Right cardiac atrium (tissue), 5 donors: ENCODE measurements at places on chromosomes 5 and 9.

DNA sequence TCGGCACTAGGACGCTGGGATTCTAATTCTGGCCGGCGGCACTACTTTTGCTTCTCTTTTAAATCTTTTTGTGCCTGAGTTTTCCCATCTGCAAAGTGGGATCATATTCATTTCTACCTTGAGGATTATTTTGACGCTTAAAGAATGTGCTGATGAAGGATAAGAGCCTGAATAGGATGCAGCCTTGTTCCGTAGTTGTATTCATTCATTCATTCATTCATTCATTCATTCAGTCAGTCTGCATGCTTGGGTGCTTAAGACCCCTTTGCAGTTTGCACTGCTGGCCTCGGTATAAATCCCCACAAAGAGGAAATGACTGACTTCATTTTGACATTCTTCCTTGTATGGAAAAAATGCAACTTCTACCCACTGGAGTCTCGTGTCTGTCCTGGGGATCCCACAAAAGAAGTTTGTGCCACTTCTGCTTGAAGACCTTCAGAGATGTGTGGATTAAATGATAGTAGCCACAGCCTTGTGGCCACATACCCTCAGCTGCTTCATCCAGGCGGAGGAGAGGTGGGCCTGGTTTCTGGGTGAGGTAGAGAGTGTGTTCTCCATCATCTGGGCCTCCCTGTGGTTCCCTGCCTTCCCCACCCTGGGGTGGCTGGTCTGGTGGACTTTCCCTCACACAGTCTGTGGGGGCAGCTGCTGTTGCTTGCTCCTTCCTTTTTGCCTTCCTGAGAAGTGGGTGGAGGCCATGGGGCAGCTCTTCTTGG lies 62.6 kb downstream of the PPARGC1B start:
- DNase-seq = no peak

GRCh38 chr5:78242001-78242400 lies 52.5 kb downstream of the AP3B1 start:
- DNase-seq = no peak

- DNase-seq = no peak
These were observed 222.5 kb downstream of the CHSY3 start for GRCh38 chr5:130126746-130127145.

- no peak for DNase-seq
These were observed 1985.9 kb downstream of the EFNA5 start for GRCh38 chr5:105684799-105685198.

GRCh38 chr5:155254399-155254798 lies 240.8 kb downstream of the KIF4B start:
- no peak for DNase-seq

- no peak for DNase-seq
These were observed 157.5 kb upstream of the HAPLN1 start for GRCh38 chr5:83877911-83878706.

GRCh38 chr9:94528886-94529285 lies 26.0 kb upstream of the PCAT7 start:
- no peak for DNase-seq

DNA sequence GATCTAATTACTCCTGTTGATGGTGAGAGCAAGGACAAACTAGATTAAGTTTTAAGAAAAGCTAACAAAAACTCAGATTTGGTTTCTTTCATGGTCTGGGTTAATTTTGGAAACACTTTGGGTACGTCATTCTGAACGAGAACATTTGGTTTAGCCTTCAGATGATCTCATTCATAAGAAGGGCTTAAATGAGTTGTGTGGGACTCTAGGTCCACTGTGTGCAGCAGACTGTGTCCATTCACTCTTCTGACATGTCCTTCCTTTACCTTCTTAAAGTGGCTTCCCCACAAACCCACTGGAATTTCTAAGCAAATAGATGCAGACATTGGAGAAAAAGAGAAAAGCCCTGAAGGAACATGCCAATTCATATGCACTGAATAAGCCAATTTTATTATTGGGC lies 96.8 kb downstream of the FBXO4 start:
- no peak for DNase-seq

GRCh38 chr9:17614903-17615302 lies 36.0 kb downstream of the SH3GL2 start:
- no peak for DNase-seq

DNA sequence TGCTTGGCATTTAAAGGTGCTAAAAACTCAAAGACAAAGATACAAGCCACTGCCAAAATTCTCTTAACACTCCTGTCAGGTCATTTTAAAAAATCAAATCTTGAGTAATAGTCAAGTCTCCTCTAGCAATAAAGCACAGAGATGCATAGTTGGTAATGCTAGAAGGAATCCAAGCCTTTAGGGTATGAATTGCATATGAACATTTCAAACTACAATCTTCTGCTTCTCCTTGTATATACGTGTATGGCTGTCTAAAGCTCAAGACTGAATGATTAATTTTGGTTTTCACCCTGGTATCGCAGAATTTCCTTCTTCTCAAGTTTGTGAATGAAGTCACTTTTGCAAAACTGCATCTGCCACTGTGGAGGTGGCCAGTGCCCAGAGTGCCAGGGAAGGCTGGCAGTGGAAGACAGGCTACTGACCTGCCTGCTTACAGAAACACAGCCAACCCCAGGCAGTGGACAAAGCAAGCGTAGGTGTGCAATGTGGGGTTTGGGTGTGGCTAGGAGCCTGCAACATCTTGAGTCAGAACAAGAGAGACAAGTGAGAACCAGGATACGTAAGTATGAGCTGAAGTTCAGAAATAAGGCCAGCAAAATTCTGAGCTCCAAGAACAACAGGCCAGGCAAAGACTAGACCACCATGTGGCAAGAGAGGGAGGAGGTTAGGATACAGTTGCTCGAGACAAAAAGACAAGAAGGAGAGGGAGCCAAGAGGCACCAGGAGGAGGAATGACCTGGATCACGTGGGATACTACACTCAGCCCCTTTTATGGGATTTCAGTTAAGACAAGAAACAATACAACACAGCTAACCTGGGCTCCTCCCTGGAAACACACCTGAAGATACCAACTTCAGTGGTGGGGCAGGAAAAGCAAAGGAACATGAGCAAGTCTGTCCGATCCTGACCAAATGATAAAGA lies 22.6 kb downstream of the MYO10 start:
- DNase-seq = no peak

GRCh38 chr5:57258943-57259342 lies 85.1 kb downstream of the GPBP1 start:
- DNase-seq = no peak

DNA sequence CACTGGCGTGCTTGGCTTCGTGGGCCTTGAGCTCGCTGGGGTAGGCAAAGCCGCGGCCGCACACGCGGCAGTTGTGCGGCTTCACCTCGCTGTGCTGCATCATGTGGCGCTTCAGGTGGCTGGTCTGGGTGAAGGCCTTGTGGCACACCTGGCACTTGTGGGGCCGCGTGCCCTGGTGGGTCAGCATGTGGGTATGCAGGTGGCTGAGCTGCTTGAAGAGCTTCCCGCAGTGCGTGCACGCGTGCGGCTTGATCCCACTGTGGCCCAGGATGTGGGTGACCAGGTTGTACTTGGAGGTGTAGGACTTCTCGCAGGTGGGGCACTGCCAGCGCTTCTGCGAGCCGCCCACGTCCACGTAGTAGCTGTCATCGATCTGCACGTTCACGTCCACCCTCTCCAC lies 46.8 kb downstream of the ZNF366 start:
- peak; percentile 52 for DNase-seq

GRCh38 chr5:177403792-177404640 lies 3.6 kb upstream of the PFN3 start:
- DNase-seq = peak; percentile 96

DNA sequence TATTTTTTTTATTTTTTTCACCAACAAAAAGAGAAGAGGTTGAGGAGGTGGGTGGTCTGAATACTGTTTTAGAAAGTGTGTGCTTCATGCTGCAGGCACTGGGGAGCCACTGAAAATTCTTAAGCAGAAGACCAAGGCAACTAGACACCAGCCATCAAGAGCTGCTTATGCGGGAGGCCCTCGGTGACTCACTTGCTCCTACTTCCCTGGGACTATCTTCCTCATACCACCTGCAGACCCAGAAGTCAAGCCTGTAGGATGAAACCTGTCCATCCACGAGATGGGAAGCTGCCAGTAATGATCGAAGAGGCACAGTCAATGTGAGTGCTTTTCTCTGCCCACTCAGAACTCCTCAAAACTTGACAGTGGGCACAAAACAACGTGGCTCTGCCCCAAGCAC lies 125.8 kb upstream of the SLC44A1 start:
- no peak for DNase-seq

GRCh38 chr5:42952578-42952974 lies 87.5 kb downstream of the ANXA2R start:
- DNase-seq = no peak

DNA sequence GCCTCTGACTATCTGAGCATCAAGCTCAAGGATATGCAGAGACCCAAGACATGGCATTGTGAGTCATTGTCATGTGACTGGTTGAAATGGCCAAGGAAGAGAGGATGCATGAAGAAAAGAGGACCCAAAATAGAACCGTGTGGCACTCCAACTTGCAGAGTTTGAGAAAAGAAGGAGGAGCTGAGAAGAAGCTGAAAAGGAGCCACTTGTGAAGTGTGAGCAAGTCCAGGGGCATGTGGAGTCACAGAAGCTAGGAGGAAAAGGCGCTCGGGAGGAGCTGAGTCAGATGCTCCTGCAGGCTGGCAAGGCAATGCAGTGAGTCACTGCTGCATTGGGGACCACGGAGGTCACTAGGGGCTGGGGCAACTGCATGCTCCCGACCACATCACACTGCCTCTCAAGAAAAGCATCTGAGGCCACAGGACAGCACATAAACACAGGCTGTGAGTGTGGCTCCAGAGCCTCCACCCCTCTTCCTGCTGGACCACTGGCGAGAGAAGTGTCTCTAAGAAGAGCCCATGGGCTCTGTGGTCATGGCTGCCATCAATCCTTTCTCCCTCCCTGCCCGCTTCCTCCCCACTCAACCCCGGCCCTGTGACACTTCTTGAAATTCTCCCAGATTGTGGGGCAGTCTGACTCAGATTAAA lies 197.6 kb downstream of the DRD1 start:
- DNase-seq = no peak

DNA sequence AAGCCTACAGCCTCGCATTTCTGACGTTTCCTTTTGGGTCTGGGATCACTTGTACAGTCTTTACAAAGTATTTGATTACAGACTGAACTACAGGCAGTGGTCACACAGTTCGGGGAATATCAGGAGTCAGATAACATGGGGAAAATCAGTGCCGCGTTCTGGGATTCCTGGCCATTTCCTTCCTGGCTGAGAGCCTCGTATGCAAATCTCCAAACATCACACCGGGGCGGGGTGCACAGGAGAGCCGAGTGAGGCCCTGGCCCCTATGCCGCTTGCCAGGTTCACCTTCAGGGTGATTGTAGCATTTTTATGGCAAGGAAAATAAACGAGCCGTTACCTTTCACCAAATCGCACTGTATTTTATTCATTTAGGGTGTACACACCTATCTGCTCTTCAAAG lies 29.6 kb upstream of the SLC9A3 start:
- DNase-seq = no peak

- DNase-seq = peak; percentile 90
These were observed 258.1 kb upstream of the NFIL3 start for GRCh38 chr9:91681461-91682305.

DNA sequence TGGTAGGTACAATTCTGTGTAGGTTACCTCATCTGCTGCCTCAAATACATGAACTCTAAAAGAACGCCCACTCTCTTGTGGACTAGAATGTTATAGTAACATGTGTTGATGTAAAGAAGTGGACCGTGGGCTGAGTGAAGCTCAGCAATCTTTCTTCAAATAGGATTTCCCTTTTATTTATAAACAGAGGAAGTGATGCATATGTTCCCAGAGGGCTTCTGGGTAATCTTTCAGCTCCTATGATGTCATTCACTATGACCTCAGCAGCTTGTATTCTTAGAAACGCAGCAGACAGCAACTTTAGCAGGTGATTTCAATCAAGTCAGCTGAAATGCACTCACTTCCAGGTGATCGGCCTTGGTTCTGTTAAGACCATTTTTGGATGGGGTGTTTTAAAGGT lies 14.4 kb downstream of the F2RL2 start:
- no peak for DNase-seq

- no peak for DNase-seq
These were observed 89.6 kb downstream of the INSL6 start for GRCh38 chr9:5095795-5096194.

DNA sequence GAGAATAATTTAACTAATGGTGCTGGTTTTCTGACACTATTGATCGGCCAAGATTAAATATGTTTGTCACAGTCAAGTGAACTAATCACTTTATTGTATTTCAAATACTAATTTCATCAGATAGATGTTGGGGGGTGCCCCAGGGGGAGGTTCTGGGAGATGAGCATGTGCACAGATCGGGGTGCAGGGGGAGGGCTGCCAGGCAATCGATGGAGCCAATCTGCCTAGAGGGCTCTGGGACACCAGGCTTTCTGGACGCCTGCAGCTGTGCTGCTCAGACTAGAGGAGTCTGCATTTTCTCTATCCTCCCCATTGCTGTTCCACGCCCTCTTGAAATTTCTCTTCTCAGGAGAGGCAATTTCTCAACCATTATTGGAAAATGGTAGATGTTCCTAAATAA lies 100.0 kb upstream of the ALDH1B1 start:
- DNase-seq = no peak

DNA sequence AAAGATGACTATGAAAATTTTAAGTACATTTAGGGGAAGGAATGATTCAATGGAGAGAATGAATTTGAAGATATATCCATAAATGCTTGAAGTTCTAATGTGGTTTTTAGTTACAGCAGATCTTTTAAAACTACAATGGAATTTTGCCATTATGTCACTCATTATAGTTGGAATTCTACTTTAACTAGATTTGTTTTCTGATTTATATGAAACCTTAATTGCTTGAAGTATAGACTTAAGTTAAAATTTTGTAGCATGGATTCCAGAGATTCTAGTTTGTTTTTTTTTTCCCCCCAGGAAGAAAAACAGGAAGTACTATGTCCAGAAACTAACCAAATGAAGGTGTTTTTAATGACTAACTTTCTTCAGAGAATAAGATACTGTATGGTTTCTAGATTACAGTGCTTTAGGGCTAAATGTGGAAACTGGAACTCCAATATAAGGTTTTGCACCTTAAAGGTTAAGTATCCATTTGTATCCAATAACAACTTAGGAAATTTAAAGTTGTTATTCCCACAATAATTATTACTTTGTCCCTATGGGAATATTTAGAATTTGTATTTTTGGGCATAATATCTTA lies 70.3 kb downstream of the ZSWIM6 start:
- DNase-seq = no peak
